RWPE2 (cell line): ENCODE measurements at places on chromosomes 11 and 22.

- H3K27me3 ChIP-seq = no peaks in the 10 kb centered on the region
- no peak overlapping the region for H3K4me3 ChIP-seq
- peaks cover 92% of the 10 kb centered on the region for H3K36me3 ChIP-seq
- DNase-seq = no peak
These were observed 9.0 kb downstream of the RBX1 start for GRCh38 chr22:40960145-40960544.

DNA sequence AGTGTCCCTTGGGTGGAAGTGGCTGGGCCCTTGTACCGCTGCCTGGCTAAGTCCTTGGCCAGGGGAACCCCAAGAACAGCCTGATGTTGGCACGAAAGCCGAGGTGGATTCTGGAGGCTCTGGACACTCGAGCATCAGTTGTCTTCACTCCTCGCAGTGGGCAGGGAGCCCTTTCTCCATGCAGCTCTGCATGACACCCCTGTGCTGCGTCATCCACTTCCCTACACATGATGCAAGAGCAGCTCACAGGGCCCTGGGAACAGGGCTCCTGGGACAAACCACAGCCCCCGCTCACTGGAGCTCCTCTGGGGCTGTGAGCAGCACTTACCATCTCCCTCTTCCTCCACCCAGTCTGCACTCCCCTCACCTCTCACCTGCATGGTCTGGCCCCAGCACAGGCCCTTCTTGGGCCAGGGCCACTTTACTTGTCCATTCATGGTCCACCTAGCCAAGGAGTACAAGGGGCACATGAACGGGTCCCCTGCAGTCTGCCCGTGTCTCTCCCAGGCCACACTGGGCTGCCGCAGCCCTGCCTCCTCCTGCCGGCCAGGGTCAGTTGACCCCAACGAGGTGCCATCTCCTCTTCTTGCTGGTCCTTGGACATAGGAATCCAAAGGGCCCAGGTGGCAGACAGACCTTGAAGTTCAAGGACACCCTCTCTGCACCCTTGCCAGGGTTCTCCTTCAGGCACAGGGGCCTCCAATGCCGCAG is 66.5 kb downstream of the IGF2 start:
- no peaks in the 10 kb centered on the region for H3K27me3 ChIP-seq
- H3K4me1 ChIP-seq = peaks cover 22% of the 10 kb centered on the region
- H3K27ac ChIP-seq = no peak overlapping the region
- H3K4me3 ChIP-seq = no peak overlapping the region
- no peaks in the 10 kb centered on the region for H3K36me3 ChIP-seq
- no peak for DNase-seq

- H3K4me1 ChIP-seq = no peaks in the 10 kb centered on the region
- H3K27me3 ChIP-seq = no peaks in the 10 kb centered on the region
- no peak overlapping the region for H3K4me3 ChIP-seq
These were observed 32.2 kb upstream of the TRIM29 start for GRCh38 chr11:120169981-120170698.

GRCh38 chr11:64305691-64306562 is 603 bp downstream of the ESRRA start:
- H3K4me3 ChIP-seq = peak overlapping the region; percentile 61
- peaks cover under 1% of the 10 kb centered on the region for H3K27me3 ChIP-seq
- peaks cover 6% of the 10 kb centered on the region for H3K4me1 ChIP-seq
- peak; percentile 76 for DNase-seq

DNA sequence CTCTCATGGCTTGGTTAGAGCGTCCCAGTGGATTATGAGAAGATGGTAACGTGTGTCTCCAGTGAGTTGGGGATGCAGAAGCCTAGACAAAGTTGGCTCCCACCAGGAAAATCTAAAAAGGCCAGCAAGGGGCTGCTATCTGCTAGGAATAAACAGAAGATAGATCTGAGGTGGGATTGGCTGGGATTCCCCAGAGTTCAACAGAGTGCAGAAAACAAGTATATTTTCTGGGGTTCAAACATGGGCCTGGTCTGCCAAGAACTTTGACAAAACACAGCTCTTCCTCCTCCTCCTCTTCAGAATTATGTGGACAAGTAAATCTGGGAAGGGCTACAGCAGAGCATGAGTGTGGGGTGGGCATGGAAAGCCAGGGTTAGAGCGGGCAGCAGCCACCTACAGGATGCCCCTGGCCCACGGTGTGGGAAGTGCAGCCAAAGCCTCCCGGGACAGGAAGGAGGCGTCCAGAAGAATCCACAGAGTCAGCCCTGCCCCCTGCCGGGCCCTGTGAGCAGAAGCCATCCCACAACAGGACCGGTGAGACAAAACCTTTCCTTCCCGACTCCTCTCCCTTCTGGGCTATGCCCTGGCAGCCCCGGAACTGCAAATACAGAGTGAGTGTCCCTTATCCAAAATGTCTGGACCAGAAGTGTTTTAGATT is 67.1 kb downstream of the CD82 start:
- H3K36me3 ChIP-seq = no peaks in the 10 kb centered on the region
- no peak for DNase-seq
- no peaks in the 10 kb centered on the region for H3K27me3 ChIP-seq
- peaks cover 9% of the 10 kb centered on the region for H3K4me1 ChIP-seq
- H3K27ac ChIP-seq = no peak overlapping the region
- H3K4me3 ChIP-seq = no peak overlapping the region

DNA sequence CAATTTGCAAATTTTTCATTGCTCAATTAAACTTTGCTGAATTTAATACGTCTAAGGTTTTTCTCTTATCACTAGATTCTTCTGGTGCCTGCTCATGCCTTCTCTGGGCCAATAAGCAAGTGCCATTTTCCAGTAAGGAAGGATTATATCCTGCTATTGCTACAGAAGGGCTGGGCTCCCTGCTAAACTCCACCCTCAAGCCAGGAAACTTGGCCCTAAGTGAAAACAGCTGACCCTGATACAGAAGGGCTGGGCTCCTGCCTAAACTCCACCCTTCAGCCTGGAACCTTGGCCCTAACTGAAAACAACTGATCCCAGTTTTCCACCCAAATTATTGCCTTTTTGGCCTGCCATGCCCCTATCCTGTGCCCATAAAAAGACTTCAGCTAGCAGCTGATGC is 385.3 kb downstream of the DYNC2H1 start:
- H3K4me1 ChIP-seq = no peaks in the 10 kb centered on the region
- no peak overlapping the region for H3K4me3 ChIP-seq
- no peaks in the 10 kb centered on the region for H3K27me3 ChIP-seq
- H3K27ac ChIP-seq = no peak overlapping the region

DNA sequence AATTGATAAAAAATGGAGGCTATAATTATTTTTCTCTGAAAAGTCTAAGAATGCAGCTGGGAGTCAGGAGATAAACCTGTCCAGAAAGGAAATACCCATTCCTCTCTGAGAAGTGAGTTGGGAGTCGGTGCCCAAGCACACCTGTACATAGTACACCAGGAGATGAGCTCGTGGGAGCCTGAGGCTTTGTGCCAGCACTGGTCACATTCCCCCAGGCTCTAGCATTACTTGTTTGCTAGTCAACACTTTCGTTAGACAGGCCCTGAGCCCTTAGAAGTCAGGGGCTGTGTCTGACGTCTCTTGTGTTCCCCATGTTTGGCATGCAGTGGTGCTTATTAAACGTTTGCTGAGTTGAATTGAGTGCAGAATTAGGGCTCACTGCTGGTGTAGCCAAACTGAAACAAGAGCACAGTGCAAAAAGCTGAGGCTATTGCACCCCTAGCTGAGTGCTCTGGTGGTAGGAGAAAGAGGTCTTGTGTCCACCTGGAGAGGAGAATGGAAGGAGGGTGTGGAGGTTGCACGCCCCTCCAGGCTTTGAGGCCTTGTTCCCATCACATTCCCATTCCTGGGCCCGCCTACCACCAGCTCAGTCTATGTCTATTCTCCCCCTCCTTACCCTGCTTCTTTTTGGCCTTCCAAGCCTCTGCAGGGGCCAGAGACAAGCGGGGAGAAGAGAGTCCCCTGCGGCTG is 6.8 kb downstream of the ROBO4 start:
- no peak for DNase-seq
- H3K27ac ChIP-seq = no peak overlapping the region
- no peaks in the 10 kb centered on the region for H3K4me1 ChIP-seq
- no peak overlapping the region for H3K4me3 ChIP-seq
- H3K36me3 ChIP-seq = no peaks in the 10 kb centered on the region
- no peaks in the 10 kb centered on the region for H3K27me3 ChIP-seq

- H3K36me3 ChIP-seq = no peaks in the 10 kb centered on the region
- H3K27ac ChIP-seq = no peak overlapping the region
- H3K4me1 ChIP-seq = no peaks in the 10 kb centered on the region
These were observed 2.9 kb upstream of the LRRC10B start for GRCh38 chr11:61505640-61506155.

DNA sequence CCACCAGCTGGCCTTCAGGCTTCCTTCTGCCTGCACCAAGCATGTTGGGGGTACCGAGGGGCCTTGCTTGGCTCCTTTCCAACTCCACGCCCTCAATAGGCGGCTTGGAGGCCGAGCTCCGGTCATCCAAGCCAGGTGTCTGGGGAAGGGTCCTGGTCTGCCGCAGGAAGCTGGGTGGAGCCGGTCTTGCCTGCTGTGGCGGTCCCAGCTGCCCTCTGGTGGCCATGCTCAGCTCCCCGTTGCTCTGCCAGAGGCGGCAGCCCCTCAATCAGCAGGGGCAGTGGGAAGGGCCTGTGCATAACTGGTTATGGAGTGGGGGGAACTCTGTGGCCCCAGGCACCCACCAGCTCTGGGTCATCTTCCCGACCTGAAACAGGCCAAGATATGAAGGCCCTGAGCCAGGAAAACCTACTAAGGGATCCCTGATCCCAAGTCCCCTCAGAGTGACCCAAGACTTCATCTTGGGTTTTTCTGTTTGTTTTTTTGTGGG is 3.2 kb downstream of the ARVCF start:
- H3K36me3 ChIP-seq = no peaks in the 10 kb centered on the region
- DNase-seq = no peak
- H3K27ac ChIP-seq = no peak overlapping the region
- H3K4me3 ChIP-seq = no peak overlapping the region
- no peaks in the 10 kb centered on the region for H3K27me3 ChIP-seq

DNA sequence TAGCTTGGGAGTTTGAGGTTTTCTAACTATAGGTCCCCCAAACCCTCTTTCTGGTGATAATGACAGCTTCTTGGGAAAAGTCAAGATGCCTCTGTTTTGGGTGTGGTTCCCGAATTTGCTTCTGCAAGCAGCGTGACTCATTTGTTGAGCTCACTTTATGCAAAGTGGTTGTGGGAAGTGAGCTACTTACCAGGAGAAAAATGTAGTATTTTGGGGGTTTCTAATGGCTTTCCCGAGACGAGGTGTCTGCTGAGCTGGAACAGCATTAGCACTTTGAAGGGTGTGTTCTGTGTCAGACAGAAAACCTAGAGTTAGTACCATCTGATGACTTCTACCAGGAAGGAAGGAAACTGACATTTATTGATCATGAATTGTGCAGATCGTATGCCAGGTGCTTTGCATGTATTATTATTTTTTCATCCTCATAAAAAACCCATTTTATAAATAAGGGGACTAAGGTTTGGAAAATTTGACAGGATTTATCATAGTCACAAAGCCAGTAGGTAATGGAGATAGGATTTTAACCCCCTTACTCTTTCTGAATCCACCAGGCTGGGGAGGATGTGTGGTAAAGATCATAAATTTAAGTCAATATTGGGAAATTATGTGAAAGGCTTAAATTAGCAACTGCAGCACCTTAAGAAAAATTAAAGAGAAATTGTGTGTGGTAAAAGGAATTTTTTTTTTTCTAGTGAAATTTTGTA is 108.8 kb upstream of the CD44 start:
- H3K27ac ChIP-seq = peak overlapping the region; percentile 85
- H3K4me1 ChIP-seq = peaks cover 33% of the 10 kb centered on the region
- H3K4me3 ChIP-seq = no peak overlapping the region

- no peaks in the 10 kb centered on the region for H3K27me3 ChIP-seq
- H3K36me3 ChIP-seq = peaks cover 22% of the 10 kb centered on the region
- peaks cover 10% of the 10 kb centered on the region for H3K4me1 ChIP-seq
- H3K4me3 ChIP-seq = no peak overlapping the region
- H3K27ac ChIP-seq = peak overlapping the region; percentile 19
These were observed 25.7 kb downstream of the ARHGAP1 start for GRCh38 chr11:46674463-46675287.

- no peaks in the 10 kb centered on the region for H3K36me3 ChIP-seq
- no peak overlapping the region for H3K4me3 ChIP-seq
- H3K27ac ChIP-seq = no peak overlapping the region
- no peak for DNase-seq
- H3K27me3 ChIP-seq = no peaks in the 10 kb centered on the region
- no peaks in the 10 kb centered on the region for H3K4me1 ChIP-seq
These were observed 94.1 kb downstream of the USP35 start for GRCh38 chr11:78282821-78283220.

DNA sequence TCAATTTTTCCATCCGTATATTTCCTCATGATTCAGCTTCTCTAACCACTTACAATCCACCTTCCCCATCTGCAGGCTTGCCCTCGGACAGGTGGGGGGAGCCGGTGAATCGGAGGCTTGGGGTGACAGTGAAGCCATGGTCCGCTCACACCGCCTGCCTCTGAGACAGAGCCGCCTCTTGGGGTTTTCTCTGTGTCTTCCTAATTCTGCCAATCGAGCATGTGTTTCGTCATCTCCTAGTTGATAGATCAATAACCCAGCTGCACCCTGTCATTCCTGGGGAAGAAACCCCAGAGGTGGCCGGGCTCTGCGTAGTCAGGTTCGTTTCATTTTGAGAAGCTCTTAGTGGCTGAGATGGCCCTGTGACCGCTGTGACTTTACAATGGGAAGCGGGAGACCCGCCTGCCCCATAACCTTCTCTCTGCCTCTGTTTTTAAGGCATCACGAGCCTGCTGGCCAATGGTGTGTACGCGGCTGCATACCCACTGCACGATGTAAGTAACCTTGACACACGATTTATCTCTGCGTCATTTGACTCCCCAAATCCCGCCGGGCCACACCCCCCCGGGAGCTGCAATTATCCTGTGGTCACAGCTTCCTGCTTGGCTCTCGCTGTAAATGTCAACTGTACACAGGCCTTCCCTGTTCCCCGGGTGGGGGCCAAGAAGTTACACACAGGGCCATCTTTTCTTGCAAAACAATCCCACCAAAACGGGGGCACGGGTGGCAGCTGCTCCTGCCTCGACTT is 33.3 kb downstream of the ANO1 start:
- H3K27me3 ChIP-seq = no peaks in the 10 kb centered on the region
- H3K4me3 ChIP-seq = no peak overlapping the region
- no peaks in the 10 kb centered on the region for H3K4me1 ChIP-seq
- H3K27ac ChIP-seq = no peak overlapping the region
